ENCODE measurements at places on chromosomes 13 and 19. TPM values are rescaled to one million over a fixed set of nuclear protein-coding genes. Genes with fewer than 3 reads are reported as not detected.

DNA sequence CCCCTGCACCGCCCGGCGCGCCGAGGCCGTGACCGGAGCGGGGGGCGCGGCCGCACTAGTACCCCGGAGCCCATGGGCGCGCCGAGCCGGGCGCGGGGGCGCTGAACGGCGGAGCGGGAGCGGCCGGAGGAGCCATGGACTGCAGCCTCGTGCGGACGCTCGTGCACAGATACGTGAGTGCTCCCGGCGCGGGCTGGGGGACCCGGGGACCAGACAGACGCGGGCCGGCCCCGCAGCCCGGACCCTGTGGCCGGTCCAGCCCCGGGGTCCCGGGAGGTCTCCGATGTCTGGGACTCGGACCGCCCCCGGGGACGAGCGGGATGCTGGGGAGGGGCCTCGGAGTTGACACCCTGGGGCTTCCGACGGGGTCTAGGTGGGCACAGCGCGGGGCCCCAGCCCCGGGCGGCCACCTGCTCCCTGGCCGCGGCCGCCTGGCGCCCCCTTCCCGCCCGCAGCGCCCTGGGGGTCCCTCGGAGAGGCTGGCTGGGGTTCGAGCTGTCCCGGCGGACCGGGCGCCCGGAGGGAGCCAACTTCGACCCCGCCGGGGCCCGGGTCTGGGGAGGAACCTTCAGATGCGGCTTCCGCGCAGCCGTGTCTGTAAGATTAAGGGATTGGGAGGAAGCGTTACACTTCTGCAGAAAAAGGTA lies 568 bp downstream of the ATP11A start:
- no peak for DNase-seq

GRCh38 chr13:30753030-30753616 lies 17.8 kb downstream of the ALOX5AP start:
- no peak for DNase-seq

- DNase-seq, result no peak
These were observed 1.7 kb downstream of the ANKRD24 start for GRCh38 chr19:4183967-4184717.

- no peak for DNase-seq
These were observed 2.7 kb downstream of the CSNK1G2 start for GRCh38 chr19:1943661-1944087.

DNA sequence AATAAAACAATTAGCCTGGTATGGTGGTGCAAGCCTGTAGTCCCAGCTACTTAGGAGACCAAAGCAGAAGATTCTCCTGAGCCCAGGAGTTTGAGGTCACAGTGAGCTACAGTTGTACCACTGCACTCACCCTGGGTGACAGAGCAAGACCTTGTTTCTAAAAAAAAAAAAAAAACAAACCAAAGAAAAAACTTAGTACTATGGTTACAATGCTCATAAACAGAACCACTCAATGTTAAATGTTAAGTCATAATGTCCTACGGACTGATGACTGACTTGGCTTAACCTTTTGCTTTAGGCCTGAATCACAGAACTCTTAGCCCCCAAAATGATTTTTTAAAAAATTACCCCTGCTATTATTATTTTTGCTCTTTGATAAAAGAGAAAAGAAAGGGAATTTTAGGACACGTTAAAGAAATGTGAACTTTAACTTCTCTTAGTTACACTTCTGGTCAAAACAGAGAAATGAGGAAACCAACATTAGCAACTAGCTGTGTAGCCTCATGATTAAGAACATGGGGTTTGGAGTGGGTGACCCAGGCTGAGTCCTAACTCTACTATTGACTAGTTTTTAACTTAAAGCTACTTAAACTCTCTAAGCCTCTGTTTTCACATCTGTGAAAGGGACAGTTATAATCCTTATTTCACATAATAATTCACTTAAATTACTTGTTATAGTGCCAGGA lies 13.7 kb upstream of the ELF1 start:
- DNase-seq, result no peak

Gene CDX2
- 106 TPM for total RNA-seq

Gene RNF225
- total RNA-seq, result not detected

- no peak for DNase-seq
These were observed 3.0 kb downstream of the OR10H3 start for GRCh38 chr19:15740785-15741184.

Gene MYBPC2
- not detected for total RNA-seq

Gene CCDC194
- total RNA-seq, result not detected

DNA sequence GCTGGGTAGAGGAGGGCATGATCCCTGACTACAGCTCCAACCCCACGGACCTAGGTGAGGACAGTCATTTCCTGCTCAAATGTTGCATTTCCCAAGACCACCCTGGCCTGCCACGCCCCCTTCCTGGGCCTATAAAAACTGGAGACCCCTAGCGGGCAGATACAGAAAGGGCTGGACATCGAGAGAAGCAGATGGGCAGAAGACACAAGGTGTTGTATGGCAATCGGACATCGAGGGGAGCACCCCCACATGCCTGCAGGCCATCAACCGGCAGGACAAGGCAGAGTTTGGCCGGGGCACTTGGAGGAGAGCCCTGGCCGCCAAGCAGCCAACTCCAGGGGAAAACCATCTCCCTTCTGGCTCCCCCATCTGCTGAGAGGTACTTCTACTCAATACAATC lies 746.4 kb downstream of the PCDH9 start:
- no peak for DNase-seq

GRCh38 chr13:106660746-106661625 lies 93.0 kb upstream of the ARGLU1 start:
- DNase-seq, result no peak

Gene CCL25
- total RNA-seq, result not detected

DNA sequence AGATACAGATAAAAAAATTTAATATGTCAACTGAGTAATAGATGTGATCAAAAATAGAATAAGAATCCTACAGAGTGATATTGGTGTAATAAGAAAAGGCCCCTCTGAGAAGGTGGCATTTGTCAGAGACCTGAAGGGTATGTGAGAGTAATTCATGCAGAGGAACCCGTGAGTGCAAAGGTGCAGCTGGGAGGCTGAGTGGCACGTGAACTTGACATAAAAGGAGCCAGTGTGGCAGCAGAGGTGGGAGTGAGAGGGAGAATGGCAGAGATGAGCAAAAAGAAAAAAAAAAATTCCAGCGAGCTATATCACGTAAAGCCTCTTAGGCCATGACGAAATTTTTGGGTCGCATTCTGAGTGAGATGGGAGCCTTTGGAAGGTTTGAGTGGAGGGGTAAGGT lies 588.9 kb downstream of the KCTD12 start:
- no peak for DNase-seq

- no peak for DNase-seq
These were observed 3.1 kb downstream of the UBA52 start for GRCh38 chr19:18574691-18575291.

Gene ATP1A3
- total RNA-seq, result 0.29 TPM

DNA sequence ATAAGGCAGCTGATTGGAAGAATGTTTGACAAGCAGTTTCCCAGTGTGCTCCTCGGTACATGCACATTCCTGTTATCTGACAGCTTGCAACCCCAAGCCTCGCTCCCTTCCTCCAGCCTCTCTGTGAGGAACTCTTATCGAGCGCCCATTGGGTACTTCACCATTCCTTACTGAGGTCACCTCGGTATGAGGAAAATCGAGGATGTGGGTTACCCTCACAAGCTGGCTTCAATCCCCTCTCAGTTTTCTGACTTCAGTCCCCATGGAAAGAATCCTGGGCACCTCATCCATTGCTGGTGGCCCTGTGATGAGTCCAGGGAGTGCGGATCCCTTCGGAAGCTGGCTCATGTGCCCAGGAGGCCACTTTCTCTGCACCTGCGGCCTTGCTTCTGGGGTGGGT lies 17.3 kb downstream of the TEX29 start:
- DNase-seq, result no peak

DNA sequence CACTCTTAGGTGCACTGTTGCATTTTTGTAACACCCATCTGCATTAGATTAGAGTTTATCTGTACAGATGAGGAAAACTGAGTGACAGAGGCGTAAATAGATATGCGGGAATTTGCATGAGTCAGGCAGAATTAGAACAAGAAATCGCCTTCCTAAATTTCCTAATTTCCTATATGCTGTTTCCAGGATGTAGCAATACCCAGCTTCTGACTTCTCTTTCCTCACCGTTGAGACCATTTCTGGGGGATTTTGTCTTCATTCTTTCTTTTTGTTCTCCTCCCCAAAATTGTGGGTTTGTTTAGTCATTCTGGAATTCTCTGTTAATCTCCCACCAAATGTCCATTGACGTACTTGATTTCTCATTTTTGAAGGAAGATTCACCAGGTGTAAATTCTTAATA lies 10.6 kb upstream of the ZNF792 start:
- no peak for DNase-seq

Gene EEF2
- 1,431 TPM for total RNA-seq

DNA sequence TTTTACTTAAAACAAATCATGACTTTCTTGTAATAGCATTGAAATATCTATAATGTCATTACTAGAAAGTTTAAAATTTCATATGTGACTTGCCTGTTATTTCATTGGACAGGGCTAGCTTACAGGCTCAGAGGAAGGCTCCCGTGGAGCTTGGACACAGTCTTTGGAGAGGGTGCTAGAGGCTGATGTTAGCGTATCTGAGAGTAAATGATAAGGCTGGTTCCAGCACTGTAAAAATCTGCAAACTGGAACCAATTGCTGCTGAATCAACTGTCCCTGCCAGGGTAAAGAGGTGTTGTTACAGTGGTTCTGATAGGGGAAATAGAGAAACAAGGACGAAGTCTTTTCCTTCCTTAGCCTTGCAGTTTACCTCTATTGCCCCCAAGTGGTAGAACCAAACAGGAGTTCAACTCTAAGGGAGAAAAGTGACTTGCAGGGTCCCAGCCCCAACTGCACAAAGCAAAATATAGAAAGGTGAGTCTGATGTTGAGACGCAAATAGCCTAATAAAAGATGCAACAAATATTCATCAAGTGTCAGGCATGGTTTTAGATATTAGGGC lies 901.7 kb downstream of the DIAPH3 start:
- DNase-seq, result peak; percentile 22

- DNase-seq, result no peak
These were observed 33.1 kb downstream of the SHANK1 start for GRCh38 chr19:50686310-50687032.

DNA sequence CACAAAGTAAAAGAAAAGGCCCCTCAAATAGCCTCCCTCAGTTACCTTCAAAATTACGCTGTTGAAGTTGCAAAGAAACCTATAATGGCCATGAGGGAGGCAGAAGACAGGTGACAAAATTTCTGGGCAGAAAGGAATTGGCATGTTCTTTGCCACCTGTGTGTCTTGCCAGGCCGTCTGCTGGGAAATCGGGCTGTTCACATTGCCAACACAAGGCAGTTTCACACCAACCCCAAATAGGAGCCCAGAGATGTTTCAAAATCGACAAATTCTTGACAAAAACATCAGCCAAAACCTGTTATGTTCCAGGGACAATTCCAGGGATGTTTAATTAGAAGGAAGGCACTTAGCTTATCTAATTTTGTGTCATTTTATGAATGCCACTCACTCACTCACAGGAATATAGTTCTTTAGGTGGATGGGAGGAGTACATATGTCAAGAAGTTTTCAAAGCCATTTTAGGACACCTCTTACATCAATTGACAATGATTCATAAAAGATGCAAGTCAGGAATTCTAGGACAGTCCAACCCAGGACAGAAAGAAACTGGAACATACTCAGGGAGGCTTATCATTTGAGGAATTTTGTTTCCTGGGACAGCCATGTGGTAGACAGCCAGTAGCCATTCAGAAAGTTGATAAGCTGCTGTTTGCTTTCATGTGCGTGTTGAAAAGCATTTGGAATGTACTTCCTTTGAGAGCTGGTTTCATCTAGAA lies 164.5 kb downstream of the RGCC start:
- DNase-seq, result peak; percentile 39

Gene KLK1
- not detected for total RNA-seq

Gene NTF4
- total RNA-seq, result not detected

DNA sequence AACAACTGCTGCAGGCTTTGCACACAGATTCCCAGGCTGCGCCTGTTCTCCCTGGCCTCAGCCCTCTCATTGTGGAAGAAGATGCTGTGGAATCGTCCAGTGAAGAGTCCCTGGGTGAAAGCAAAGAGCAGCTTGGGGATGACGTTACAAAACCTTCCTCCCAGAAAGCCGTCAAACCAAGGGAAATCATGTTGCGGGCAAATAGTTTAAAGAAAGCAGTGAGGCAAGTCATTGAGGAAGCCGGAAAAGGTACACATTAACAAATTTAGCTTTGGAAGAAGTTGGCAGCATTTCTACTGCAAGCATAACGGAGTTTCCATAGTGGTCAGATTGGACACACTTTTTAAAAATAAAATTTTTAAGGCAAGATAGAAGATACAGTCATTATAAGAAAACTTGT lies 82.9 kb upstream of the AKAP11 start:
- no peak for DNase-seq

GRCh38 chr19:3100747-3101730 lies 6.9 kb downstream of the GNA11 start:
- DNase-seq, result no peak

Gene TEX29
- not detected for total RNA-seq

DNA sequence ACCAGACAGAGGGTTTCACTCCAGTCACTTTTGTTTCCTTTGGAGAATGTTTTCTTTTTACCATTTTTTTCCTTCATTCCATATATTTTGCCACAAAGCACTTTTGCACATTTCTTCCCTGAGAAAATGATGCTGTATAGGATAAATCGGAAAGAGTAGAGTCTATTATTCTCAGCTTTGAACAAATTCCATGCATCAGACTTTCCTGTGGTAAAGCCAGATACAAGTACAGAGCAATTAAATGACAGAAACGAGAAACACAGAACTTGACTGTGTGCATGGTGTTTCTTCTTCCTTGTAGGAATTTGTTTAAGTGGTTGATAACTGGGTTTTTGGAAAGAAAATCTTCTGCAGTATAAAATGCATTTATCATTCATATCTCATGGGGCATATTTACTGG lies 107.4 kb upstream of the CSNK1A1L start:
- DNase-seq, result no peak

DNA sequence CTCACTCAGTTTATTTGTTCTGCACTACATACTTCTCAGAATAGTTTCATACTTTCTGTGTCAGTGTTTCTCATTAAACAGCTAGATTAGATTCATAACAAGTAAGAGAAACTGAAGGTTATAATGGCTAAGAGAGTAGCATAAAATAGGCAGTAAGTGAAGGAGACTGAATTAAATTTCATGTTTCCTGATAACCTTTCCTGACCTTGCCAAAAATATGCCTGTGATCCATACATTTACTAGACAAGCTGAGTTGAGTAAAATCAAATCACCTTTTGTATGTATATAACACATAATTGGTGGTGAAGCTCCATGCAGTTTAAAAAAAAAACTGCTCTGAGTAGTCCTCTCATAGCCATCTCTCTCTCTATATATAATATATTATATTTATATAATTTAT lies 545.3 kb upstream of the PCDH20 start:
- DNase-seq, result no peak

DNA sequence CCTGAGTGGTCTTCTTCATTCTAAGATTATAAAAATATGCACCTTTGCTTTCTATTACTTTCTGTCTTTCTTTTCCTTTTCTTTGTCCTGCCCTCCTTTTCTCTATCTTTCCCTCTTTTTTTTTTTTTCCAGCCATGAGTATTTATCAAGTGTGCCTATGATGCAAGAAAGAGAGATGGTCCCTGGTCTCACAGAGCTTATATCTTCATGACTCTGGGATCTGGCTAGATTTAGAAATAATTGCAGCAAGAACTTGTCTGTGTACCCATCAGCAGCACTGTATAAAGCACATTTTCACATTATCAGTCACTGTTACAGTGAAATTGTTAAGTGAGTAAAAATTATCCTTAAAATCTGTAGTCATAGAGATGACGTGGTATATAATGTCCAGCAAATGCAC lies 31.6 kb upstream of the GAS6 start:
- no peak for DNase-seq

- no peak for DNase-seq
These were observed 48.3 kb downstream of the SLAIN1 start for GRCh38 chr13:77745784-77746183.
